CD4-positive, CD25-positive, alpha-beta regulatory T cell (primary cell): ENCODE measurements at places on chromosomes 5 and 9.

GRCh38 chr9:79985264-79985663 lies 413.5 kb downstream of the TLE4 start:
- no peak for DNase-seq

GRCh38 chr5:69335341-69335935 lies 2.8 kb upstream of the CCDC125 start:
- DNase-seq = no peak

- no peak for DNase-seq
Observed at GRCh38 chr9:129305246-129305645, 127.2 kb upstream of the IER5L start.

DNA sequence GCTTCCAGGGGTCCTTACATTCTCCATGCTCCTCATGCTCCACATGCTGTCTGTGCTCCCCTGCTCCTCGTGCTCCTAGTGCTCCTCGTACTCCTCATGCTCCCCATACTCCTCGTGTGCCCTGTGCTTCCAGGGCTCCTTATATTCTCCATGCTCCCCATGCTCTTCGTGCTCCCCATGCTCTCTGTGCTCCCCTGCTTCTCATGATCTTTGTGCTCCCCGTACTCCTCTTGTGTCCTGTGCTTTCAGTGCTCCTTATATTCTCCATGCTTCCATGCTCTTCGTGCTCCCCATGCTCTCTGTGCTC lies 51.9 kb downstream of the TRIP13 start:
- DNase-seq = no peak

DNA sequence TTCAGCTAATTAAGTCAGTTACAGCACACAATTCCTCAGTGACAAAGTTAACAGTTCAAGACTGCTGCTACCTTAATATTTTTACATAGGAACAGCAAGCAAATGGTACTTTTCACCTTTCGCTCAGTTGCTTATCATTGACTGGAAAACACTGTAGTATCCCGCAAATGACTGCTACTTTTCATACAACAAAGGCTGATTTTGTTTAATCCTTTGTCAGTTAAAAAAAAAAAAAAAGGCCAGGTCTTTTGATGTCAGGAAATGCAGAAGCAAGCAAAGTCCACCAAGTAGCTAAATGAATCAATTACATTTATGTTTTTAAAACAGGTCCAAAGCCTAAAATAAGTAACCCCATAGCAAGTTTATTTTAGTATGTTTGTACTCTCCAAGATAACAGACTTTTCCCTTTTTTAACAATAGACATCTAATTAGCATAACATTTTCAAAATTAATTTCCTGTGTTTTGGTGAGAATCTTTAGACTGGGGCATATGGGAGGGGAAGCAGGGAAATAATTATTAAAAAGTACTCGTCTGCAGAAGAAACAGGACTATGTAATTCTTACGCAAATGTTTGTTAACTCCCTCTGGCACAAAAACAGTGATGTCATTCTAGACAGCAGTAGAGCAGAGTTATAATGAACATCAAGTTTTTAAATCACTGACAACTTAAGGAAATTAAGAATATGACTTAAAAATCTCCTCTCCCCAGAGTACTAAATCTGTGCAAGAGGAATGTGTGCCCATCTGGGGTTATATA lies 9.6 kb downstream of the PFDN1 start:
- no peak for DNase-seq

GRCh38 chr5:69024241-69024651 lies 69.6 kb upstream of the SLC30A5 start:
- peak; percentile 61 for DNase-seq

DNA sequence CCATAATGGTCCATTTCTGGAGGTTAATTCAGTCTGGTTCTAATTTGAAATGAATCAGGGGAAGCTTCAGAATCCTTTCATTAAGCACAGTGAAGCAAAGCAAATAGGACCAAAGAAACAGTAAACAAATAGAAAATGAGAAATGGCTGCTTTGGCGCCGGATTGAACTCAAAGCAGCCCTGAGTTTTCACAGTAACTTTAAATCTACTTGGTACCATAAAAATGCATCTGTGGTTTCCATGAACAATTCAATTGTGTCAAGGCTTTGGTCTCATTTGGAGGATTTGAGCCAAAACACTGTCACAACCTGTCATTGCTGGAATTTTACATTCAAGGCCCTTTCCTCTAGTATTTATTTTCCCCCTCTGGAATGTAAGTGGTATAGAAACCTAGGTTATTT lies 25.9 kb upstream of the DAPK1 start:
- DNase-seq = no peak

GRCh38 chr9:115117999-115118878 lies at the start of gene TNC:
Gene TNC, minus strand, starts transcription at chr9:115118157. Its CDS starts 27,139 bp downstream, at chr9:115091018.
- no peak for DNase-seq

- DNase-seq = no peak
Observed at GRCh38 chr9:124042201-124042721, 30.7 kb downstream of the LHX2 start.

GRCh38 chr9:96871176-96871575 lies 16.9 kb upstream of the ZNF782 start:
- DNase-seq = no peak

DNA sequence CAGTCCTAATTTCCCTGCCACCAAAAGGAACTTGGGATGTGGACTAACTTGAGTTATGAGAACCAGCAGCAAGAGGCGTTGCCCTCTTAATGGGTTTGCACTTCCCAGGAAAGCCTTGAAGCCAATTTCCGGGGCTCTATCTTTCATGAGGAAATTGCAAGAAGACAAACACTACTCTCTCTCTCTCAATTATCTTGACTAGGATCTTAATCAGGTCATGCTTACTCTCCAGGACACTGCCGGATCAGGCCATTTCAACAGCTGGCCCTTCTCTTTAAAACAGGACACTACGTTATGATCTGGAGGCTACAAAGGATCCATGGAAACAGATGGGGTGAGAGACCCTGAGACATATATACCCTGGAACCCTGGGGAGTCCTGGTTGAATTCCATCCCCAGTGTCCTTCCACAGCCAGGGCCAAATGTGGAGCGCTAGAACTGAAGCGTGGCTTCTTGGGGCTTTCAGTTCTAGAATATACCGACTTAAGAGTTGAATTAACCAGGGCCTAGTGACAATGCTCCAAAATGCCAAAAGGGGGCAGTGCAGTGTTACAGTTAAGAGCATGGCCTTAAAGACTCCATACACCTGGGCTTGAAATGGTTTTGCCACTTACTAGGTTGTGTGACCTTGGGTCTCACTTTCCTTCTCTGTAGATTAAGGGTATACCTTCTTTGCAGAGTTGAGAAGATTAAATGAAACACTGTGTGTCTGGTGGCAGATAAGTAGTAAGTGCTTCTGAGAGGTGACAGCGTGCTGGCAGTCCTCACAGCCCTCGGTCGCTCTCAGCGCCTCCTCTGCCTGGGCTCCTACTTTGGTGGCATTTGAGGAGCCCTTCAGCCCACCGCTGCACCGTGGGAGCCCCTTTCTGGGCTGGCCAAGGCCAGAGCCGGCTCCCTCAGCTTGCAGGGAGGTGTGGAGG lies 21.1 kb downstream of the FAM219A start:
- DNase-seq = peak; percentile 88
